Endothelial cell (in vitro differentiated cells): ENCODE measurements at places on chromosomes 2 and 18.
A peak's percentile ranks its signal among the peaks of the same experiment; 100 is the strongest.

DNA sequence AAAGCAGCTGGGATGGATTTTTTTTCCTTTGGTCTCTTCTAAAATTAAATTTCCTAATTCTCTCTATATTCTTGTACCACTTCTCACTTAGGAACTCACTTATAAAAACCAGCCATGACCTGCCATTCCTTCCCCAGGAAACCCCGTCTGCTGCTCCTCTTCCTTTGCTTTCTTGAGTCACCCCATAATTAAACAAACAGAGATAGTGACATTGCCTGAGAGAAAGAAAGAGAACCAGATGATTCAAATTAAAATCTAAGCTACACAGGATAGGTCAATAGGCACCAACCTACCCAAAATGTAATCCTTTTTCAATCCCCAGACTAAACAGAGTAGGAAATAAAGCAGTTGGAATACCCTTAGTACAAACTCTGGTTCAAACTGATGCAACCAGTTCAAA is 9.7 kb downstream of the STK39 start:
- DNase-seq = no peak

DNA sequence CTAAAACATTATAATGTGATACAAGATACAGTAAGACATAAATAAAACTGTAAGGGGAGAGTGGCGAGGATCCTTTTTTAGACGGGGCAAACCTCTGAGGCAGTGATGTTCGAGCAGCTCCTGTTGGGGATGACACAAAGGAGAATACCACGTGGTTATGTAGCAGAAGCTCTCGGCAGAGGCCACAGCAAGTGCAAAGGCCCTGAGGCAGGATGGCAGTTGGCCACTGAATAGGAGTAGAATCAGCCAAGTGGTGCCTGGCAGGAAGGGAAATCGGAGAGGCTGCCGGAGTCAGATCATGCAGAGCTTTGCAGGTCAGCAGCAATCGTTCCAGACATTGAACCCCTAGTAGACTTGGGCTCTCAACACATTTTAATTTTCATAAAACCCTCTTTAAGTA is 19.1 kb downstream of the NOSTRIN start:
- DNase-seq = no peak

DNA sequence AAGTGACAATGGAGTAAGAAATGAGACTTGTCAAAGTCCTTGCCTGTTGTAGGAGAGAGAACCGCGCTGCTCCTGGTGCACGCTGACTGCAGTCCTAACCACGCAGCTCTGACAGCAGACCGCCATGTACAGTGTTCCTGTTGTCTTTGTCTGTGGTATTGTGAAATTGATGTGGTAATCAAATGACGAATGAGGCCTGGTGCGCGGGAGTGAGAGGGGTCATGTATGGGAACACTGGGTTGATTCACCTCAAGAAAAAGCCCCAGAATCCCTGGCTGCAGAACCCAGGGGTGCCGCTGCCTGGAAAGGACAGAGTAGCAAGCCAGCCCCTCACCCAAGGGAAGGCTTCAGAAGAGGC is 64.0 kb downstream of the INPP4A start:
- no peak for DNase-seq

- DNase-seq = no peak
Measured at GRCh38 chr2:118250001-118250400, 161.7 kb downstream of the INSIG2 start.

- DNase-seq = no peak
Measured at GRCh38 chr2:132949108-132949507, 279.1 kb upstream of the LYPD1 start.

- DNase-seq = no peak
Measured at GRCh38 chr2:67851016-67851415, 211.8 kb downstream of the C1D start.

- no peak for DNase-seq
Measured at GRCh38 chr2:74865770-74866674, 32.1 kb downstream of the HK2 start.

- no peak for DNase-seq
Measured at GRCh38 chr2:35220461-35220860, 1135.1 kb upstream of the CRIM1 start.

DNA sequence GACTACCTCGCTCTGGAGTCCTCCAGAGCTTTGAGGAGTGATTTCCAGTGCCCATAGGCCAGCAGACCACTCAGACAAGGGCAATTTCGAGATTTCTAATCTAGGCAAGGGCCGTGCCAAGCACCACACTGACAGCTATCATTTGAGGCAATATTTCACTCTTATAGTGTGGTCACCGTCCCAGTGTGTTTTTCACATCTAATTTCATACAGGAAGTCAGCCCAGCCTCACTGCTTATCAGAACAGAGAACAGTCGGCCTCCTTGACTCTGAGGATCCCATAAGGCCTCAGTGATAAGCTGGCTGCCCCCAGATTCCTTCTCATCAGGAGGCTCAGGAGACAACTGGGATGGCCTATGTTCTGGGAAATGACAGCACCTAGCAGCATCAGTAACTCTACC is 581 bp downstream of the CAPN14 start:
- DNase-seq = no peak

- no peak for DNase-seq
Measured at GRCh38 chr2:19888831-19889230, 13.0 kb downstream of the TTC32 start.

DNA sequence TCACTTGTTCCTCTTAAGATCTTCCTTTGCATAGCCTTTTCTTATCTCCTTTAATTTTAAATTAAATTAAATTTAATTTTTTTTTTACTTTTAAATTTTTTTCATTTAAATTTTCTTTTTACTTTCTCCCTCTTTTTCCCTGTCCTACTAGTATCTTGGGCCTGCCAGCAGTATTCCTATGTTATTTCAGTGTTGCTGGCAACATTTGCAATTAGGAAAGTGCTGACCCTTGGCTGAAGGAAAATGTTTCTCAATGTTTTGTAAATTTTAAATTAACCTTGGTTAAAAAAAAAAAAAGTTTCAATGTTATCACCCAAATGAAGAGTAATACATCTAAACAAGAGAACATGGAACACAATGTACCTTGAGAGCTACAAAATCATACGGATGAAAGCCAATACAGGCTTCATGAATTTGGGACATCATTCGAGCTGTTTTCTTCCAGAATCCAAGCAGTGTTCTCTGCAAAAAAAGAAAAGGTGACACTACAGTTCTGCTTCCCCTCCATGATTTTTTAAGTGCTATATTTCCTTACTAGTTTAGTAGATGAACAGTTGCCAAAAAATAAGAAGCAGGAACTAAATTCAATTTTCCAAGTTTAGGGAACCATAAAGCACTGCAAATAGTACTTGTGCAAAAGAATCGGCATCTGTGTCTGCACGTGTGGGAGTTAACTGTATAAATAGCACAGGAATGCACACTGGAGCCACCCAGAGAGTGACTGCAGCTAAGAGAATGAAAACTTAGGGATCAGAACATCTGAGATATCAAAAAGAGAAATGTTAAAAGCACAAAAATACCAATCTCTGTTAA is 55.8 kb downstream of the ICA1L start:
- no peak for DNase-seq

DNA sequence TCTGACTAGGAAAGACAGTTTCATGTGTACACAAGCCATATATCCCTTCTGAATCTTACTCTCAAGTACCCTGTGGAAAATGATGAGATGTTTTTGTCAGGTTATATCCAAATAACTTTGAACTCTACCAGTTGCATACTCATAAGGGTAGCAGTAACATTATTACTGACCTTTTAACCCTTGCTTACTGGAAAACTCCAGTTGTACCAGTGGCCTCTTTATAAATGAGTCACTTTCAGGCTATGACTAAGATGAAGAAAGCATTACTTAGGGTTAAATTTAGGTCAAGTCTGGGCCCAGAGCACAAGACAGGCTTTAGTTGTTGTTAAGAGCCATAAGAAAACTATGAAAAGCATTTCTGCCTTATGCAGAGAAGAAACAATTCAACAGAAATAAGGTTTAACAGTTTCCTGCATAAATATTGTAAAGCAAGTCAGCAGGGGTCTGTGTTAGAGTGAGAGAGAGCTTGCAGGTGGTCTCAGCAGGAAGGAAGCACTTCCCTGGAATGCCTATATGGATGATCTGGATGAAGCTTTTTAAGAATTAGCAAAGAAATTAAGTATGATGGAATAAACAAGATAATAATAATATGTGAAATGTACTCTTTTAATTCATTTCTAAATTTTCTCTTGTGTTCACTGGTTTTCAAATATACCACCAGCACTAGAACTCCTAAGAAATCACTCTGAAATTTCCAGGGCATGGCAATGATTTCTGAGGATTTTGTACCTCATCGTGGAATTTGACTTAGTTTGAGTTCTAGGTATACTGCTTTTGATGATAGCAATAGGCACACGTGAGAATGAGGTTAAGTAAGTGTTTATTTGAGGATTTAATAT is 126.6 kb downstream of the UBE2E3 start:
- no peak for DNase-seq

- no peak for DNase-seq
Measured at GRCh38 chr2:74029714-74030397, 45.1 kb downstream of the TET3 start.

DNA sequence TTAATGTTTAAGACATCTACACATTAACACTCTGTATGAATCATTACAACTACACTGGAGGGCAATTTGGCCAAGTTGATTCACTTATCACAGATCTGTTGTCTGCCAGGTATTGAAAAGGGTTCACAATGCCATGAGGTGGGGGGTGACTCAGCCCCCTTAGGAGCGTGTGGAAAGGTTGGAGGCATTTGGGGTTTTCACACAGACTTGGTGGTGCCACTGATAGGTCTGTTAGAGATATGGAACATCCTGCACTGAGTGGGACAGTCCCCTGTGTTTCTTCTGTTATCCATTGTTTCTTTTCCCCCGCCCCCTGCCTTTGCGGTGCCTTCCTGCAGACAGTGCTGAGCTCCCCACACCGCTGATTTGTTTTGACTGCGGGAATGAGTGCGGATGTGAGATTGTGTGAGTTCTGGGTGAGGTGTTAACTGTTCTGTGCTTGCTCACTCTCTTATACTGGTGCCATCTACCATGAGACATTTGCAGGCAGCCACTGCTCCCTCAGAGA is 9.3 kb upstream of the TSN start:
- DNase-seq = peak; percentile 55

- DNase-seq = no peak
Measured at GRCh38 chr2:45406621-45407020, 204.4 kb downstream of the SRBD1 start.

- DNase-seq = no peak
Measured at GRCh38 chr2:3465328-3465727, 54.0 kb downstream of the ADI1 start.

GRCh38 chr2:168624028-168624427 is 168.0 kb downstream of the CERS6 start:
- no peak for DNase-seq

GRCh38 chr2:198545411-198545810 is 741.0 kb downstream of the PLCL1 start:
- no peak for DNase-seq

GRCh38 chr2:106115250-106115649 is 78.9 kb downstream of the UXS1 start:
- DNase-seq = no peak

DNA sequence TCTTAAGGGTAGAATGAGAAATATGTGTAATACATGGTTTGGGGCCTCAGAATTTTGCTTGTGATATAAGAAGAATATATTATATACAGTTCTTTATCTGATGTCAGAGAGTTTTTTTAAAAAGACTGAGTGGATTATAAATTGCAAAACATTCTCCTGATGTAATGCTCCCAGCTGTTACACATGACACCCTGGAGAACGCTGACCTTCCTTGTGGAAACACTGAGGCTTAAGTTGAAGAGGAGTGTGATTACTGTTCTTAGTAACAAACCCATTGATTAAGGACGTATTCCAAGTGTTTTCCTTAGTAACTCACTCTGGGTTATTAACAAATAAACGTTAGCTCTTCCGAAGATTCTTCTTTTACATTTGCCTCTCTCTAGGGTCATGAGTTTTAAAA is 1069.3 kb upstream of the CNTNAP5 start:
- DNase-seq = no peak
